Activated CD4-positive, alpha-beta memory T cell treated with anti-CD3 and anti-CD28 coated beads for 36 hours (primary cell): ENCODE measurements at places on chromosomes 3 and 15. TPM values are rescaled to one million over a fixed set of nuclear protein-coding genes. Genes with fewer than 3 reads are reported as not detected.

- peak; percentile 62 for DNase-seq
Measured at GRCh38 chr15:90482124-90483011, 47.4 kb upstream of the CRTC3 start.

DNA sequence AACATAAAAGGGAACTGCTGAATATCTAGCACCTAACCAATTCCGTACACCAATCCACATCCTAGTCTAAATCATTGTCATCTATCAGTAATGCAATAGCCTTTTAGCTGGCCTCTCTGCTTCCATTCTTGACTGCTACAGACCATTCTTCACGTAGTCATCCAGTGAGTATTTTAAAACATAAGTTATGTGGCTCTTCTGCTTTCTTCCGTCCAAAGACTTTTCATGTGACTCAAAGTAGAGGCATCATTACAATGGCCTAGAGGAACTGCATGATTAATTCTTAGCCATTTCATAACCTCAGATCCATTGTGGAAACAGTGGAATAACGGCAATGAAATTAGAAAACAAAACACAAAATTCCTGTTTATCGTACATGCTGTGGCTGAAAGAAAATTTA lies 88.9 kb upstream of the CBLB start:
- no peak for DNase-seq

DNA sequence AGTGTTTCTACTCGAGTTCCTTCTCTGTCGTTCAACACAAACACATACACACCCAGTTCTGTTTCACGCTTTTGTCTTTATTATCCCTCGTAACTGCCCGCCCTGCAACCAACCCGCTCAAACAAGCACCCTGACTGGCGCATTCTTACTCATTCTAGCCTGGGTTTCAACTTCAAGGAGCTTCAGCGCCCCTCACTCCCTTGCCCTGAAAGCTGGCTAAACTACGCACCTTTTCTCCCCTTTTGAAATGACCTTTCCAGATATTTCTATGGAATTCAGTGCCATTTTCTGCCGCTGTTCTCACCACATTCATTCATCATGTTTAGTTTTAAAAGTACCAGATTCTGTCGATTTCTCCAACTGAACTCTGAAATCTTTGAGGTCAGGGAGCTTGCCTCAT lies 653 bp upstream of the MFSD1 start:
- no peak for DNase-seq

GRCh38 chr3:188319569-188319968 lies 165.6 kb downstream of the LPP start:
- no peak for DNase-seq

GRCh38 chr3:177597311-177598096 lies 400.2 kb upstream of the TBL1XR1 start:
- peak; percentile 56 for DNase-seq

DNA sequence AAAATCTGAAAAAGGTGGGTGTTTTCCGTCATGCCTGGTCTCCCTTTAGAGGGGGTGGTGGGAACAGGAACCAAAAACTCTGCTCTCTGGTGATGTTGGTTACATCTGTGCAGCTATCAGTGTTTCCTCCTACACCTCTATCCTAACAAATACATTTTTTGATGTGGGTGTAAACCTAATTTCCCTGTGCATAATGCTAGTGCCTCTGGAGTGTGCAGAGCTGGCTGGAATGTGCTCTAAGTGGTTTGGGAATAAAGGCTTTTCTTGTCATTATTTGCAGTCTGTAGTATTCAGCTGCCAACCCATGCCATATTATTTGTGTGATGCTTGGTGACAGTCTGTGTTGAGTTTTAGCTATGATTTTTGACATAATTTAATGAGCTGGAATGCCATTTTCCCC lies 547.6 kb downstream of the NLGN1 start:
- no peak for DNase-seq

The HRG gene
- not detected for total RNA-seq

The RPUSD3 gene
- total RNA-seq, result 80.8 TPM

The GOLGA6L7 gene
- not detected for total RNA-seq

The GHSR gene
- not detected for total RNA-seq
